CD8-positive, alpha-beta T cell (primary cell): ENCODE measurements at places on chromosomes 3 and 15. TPM values are rescaled to one million over a fixed set of nuclear protein-coding genes. Genes with fewer than 3 reads are reported as not detected.

Gene IGF1R
- 30.1 TPM for total RNA-seq

DNA sequence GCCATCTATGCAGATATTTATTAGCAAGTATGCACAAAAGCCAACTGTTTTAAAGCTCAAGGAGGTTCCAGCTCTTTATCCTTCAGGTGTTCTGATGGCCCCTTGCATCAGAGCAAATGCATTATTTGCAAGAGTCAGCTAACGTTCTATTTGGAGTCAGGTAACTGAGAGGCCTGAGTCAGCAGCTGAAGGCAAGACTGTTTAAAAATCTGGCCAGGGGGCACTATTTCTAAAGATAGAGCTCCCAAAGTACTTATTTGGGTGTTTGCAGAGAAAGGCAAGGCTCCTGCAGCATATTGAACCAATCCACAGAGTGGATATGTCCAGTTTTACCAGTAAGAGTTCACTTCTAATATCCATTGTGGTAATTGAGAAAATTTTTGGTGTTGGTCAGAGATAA is 146.1 kb downstream of the LRTM1 start:
- DNase-seq = no peak

Gene ITPKA
- not detected for total RNA-seq

- DNase-seq = no peak
Measured at GRCh38 chr3:152823781-152824180, 11.2 kb upstream of the P2RY1 start.

DNA sequence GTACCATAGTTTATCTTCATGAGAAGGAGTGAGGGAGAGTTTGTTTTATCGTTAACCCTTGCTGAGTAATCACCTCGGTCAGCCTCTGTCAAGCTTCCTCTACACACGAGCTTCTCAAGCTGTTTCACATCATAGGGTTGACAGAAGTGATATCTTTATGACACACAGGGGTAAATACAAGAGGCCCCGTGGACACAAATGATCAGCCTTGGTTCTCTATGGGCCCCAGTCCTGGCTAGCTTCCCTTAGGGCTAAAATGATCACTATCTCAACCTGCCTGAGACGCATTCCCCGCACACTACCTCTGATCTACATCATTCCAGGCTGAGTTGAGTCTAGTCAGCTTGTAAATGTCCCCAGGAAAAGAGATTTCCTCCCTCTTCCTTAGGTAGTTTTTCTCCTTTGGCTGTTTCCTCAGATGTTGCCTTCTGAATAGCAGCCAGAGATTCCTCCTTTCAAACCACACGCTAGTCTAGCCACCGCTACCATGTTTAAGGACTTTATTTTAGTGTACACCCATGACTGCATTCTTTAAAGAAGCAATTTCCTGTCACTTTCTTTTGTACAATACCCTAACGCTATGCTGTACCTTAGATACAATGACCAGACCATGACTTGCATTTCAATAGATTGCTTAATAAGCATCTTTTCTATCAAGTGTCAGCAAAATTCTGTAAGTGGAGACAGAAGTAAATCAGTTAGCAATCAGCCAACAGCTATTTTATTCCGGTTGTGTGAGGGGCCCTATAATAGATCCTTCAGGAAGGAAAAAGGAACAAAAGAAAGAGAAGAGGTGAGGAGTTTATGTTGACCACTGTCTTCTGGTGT is 35.1 kb upstream of the PPARG start:
- no peak for DNase-seq

DNA sequence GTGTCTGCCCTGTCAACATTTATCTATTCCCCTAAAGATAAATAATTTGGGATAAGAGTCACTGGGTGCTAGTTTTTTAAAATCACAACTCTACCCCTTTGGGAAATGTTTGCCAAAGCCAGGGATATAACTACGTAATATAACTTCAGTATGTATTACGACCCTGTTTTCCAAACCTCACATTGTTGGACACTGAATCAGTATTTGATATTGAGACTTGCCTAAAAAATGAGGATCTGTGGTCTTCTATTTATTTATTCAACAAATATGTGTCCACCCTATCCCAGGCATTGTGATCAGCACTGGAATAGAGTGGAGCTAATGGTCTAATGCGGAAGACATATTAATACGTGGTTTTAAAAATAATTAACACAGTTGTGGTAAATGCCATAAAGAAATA is 4.5 kb upstream of the MGA start:
- DNase-seq = no peak

Gene CGNL1
- not detected for total RNA-seq

DNA sequence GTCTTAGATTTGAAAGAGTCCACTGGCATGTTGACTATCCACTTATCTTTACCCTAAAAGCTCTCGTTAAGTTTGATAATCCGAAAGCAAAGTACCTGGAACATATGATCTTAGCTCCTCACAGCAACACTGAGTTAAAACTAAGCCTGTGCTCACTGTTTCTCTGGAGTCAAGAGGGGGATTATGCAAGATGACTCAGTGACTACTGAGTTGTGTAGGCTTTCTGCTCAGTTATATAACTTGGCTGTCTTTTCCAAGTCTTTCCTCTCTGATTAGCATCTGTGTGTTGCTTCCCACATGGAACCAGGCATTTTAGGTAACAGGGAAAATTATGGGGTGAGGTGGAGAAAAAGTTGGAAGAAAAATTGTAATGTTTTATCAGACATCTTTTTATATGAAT is 31.2 kb upstream of the MYO5C start:
- no peak for DNase-seq

GRCh38 chr15:25710184-25710583 is 152.9 kb downstream of the ATP10A start:
- peak; percentile 44 for DNase-seq

- no peak for DNase-seq
Measured at GRCh38 chr3:191702121-191702520, 241.2 kb downstream of the PYDC2 start.

Gene CHRFAM7A
- total RNA-seq = not detected

DNA sequence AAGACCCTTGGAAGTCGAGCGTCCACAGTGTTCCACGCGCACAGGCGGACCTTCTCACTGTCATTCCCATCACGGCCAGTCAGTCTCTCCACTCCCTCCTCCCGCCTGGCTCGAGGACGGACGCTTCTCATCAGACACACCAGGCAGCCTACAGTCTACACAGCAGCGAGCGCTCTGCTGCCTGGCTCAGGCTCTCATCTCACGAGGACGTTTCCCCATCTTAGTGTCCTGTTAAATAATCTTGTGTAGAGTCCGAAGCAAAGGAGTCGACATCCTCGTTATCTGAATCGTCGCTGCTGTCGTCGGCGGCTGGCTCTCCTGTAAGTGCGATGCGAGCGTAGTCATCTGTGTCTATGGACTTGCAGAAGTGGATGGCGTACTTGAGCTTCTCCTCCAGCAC is 12.4 kb upstream of the OCA2 start:
- DNase-seq = no peak

DNA sequence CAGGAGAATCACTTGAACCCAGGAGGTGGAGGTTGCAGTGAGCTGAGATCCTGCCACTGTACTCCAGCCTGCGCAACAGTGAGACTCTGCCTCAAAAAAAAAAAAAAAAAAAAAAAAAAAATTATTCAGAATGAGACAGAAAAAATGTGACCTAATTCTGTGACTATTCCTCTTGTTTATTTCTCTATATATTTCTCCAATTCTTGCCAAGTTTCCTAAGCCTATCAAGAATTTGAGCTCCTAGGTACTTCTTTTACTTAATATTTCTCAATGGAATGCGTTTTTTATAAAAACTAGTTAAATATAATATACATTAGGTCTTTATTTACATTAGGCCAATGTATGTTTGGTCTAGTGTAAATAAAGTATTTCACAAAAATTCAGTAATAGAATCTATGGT is 86.8 kb downstream of the NAALADL2 start:
- DNase-seq = no peak

- DNase-seq = no peak
Measured at GRCh38 chr3:24006-24405, 172.6 kb upstream of the CHL1 start.

- no peak for DNase-seq
Measured at GRCh38 chr15:55499151-55499550, 8.9 kb downstream of the DNAAF4 start.

Gene ACP3
- total RNA-seq = not detected

Gene LDHAL6B
- not detected for total RNA-seq

GRCh38 chr3:45126730-45127129 is 19.4 kb downstream of the CDCP1 start:
- DNase-seq = no peak

- DNase-seq = no peak
Measured at GRCh38 chr3:128603811-128604775, 46.5 kb downstream of the RPN1 start.

GRCh38 chr3:113088616-113089015 is 97.8 kb downstream of the GTPBP8 start:
- DNase-seq = no peak

GRCh38 chr3:59685432-59685831 is 635.6 kb upstream of the CFAP20DC start:
- no peak for DNase-seq

DNA sequence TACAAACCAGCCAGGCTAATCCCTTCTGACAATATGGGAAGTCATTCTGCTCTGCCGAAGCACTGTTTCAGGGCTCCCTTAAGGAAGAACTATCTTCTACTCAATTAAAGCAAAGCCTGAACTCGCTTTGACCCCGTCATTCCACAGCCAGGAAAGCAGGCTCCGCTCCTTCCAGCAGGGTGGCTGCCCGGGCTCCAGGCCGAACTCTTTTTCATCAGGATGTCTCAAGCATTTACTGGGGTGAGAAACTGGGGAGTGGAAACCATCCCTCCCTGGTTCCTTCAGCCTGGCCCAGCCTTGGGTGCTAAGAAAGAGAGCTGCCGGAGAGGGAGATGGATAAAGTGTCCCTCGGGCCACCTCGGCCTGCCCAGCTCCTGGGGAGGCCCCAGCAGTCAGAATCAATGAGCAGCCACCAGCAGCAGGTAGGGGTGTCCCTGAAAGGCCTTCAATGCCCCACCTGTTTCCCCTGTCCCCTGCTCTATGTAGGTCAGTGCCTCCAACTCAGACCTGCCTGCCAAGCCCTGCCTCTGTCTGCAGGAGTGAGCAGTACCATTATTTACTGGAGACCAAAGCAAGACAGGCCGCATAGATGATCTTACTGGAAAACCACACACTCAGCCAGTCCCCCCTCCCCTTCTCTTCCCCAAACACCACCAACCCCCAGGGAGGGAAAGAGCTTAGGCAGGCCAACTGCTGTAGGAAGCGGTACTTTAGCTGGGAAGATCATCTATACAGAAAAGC is 225.6 kb upstream of the TLE3 start:
- no peak for DNase-seq

DNA sequence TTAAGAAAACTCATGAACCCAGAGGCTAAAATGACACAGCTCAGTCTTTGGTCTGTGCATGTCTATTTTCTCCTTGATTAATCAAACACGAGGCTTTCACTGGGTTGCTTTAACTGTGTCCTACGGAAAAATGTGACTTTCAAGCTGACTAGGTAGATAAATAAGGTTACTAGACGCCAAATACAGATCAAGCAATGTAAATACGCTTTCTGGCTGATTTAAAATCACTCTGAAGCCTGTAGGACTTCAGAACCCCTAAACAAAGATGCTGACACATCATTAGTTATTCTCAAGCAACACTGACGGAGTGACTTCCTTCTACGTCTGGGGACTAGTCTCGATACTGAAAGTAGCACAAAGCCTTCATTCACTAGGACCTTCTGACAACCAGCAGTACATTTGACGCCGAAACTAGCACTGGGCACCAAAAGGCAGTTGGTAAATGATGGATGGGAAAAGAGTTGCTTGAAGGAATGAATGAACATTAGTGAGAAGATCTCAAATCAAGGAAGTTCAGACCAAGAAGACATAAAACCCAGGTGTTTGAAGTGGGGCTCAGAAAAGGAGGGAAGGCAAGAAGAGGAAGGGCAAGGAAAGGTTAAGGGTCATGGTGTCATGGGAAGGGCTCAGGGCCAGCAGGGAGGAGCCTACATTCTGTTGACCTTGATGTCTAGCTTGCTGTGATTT is 67.1 kb upstream of the CDV3 start:
- DNase-seq = peak; percentile 57

- DNase-seq = no peak
Measured at GRCh38 chr3:61438253-61439121, 122.9 kb upstream of the PTPRG start.

Gene APOD
- not detected for total RNA-seq

DNA sequence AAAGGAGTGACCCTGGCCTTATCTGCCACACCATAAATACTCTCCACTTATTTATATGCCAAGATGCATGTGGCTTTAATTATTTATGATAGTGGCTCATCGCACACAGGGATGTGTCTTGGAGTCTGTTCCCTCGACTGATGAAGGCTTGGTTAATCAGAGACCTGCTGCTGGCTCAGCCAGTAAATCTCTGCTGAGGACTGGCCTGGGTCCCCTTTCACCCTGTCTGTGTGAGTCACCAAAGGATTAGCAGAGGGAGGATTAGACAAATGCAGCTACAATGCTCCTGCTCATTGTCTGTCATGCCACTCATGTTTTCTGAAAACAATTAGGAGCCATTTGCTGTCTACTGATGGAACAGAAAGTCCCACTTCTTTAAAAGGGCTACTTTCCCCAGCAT is 226.8 kb downstream of the NTRK3 start:
- no peak for DNase-seq

Gene HRH1
- not detected for total RNA-seq

DNA sequence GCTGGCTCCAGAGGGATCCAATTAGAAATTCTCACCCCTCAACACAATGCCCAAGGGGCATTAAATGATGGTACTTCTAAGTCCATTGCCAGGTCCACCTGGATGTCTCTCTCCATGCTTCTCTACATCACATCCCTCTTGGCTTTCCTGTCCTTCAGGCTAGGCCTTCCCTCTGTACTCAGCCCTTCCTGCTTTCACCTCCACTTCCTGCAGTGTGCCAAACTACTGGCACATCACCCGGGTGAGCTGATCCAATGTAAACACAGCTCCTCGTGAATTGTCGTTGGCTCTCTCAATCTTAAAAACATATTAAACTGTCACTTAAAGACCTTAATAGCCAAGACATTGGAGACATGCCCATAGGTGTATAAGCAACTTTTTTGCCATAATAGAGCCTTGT is 4.0 kb downstream of the LMCD1 start:
- DNase-seq = no peak

- DNase-seq = no peak
Measured at GRCh38 chr3:121295452-121295851, 250.3 kb downstream of the POLQ start.

DNA sequence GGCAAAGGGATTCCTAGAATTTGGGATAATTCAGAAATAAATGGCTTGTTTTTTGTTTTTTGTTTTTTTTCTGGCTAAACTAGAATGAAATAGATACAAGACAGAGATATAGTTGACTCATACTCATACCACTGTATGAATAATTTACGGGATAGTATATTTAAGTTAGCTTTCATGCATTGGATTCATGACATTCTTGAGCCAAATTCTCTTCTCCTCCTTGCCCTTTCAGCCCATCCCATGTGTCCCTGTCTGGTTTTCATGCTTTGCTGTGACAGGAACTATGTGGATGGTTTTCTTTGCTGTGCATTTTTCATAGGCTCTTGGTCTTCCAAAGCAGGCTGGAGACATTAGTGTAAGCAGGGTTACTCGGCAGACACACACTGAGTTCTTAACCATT is 66.6 kb upstream of the UMPS start:
- DNase-seq = no peak
